ENCODE measurements at places on chromosomes 5 and 9.
A peak's percentile ranks its signal among the peaks of the same experiment; 100 is the strongest.

- no peak for DNase-seq
Measured at GRCh38 chr9:79201636-79202035, 370.1 kb upstream of the TLE4 start.

- DNase-seq: no peak
Measured at GRCh38 chr9:88268886-88269285, 119.4 kb upstream of the SPIN1 start.

- no peak for DNase-seq
Measured at GRCh38 chr5:36932699-36933098, 56.1 kb downstream of the NIPBL start.

- DNase-seq: no peak
Measured at GRCh38 chr9:129026442-129027223, 1.5 kb downstream of the SH3GLB2 start.

GRCh38 chr5:15544039-15544438 lies 44.1 kb downstream of the FBXL7 start:
- DNase-seq: no peak

DNA sequence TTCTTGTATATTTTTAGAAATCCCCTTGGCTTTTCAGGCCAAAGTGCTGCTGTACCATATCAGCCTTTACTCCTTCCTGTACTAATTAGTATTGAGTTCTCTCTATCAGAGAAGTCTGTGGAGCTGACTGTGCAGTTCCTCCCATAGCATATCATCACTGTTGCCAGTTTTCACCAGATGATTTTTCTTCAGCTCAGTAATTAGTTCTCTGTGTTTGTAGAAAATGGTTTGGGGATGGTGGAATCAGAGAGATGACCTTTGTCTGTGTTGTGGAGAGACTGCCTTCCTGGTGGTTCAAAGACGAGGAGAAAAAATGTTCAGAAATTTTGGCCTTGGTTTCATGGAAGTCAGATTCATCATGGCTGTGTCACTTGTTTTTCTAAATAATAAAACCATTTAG lies 227.5 kb upstream of the ACTBL2 start:
- no peak for DNase-seq

- no peak for DNase-seq
Measured at GRCh38 chr5:125411744-125412560, 665.5 kb upstream of the ZNF608 start.

GRCh38 chr9:86859056-86859455 lies 88.2 kb downstream of the GAS1 start:
- DNase-seq: no peak

DNA sequence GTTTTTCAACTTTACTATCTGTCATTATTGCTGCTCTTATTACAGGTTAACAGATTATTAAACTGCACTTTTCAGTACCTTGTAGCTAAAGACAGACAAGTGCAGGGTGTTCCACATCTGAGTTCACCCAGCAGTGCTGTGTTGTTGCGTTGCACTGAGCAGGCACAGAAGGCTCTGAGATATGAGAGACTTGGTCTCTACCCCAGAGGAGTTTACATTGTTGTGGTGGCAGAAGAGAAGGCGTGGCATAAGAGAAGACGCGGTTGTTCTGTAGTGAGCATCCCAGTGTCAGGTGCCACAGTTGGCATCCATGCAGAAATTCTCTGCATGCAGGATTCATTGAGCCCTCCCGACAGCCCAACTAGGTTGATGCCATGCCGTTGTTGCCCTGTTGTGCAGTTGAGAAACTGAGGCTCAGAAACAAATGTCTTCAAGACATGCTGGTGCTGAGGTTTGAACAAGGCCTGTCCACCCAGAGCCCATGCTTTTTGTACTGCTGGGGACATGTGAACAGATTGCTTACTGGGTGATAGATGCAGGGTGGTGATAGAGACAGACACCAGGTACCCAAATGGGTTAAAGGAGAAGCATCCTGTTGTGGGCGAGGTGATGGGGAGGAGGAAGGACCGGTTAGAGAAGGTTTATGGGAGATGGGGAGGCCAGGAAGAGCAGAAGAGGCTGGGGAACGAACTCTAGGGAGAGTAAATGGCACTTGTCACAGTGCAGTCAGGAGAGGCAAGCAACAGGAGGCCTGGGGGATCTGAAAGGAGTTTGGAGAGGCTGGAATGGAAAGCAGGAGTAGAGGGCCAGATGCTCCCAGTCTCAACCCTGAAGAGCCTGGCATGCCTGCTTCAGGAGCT lies 8.2 kb downstream of the ABL1 start:
- no peak for DNase-seq

GRCh38 chr5:100889165-100889743 lies 13.8 kb downstream of the ST8SIA4 start:
- no peak for DNase-seq

DNA sequence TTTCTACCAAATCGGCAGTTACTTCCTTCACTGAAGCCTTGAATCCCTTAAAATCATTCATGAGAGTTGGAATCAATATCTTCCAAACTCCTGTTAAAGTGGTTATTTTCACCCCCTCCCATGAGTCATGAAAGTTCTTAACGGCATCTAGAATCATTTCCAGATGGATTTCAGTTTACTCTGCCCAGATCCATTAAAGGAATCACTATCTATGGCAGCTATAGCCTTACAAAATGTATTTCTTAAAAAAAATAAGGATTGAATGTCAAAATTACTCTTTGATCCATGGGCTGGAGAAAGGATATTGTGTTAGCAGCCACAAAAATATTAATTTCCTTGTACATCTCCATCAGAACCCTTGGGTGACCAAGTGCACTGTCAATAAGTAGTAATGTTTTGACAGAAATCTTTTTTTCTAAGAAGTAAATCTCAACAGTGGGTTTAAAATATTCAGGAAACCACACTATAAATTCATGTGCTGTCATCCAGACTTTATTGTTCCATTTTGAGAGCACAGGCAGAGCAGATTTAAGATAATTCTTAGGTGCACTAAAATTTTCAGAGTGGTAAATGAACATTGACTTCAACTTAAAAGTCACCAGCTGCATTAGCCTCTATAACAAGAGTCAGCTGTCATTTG lies 767.7 kb downstream of the DTWD2 start:
- no peak for DNase-seq

GRCh38 chr5:68839019-68839552 lies 254.7 kb upstream of the SLC30A5 start:
- DNase-seq: no peak

- no peak for DNase-seq
Measured at GRCh38 chr5:14136228-14136627, 6.9 kb upstream of the TRIO start.

GRCh38 chr9:125646621-125647100 lies 60.3 kb downstream of the MAPKAP1 start:
- DNase-seq: no peak

DNA sequence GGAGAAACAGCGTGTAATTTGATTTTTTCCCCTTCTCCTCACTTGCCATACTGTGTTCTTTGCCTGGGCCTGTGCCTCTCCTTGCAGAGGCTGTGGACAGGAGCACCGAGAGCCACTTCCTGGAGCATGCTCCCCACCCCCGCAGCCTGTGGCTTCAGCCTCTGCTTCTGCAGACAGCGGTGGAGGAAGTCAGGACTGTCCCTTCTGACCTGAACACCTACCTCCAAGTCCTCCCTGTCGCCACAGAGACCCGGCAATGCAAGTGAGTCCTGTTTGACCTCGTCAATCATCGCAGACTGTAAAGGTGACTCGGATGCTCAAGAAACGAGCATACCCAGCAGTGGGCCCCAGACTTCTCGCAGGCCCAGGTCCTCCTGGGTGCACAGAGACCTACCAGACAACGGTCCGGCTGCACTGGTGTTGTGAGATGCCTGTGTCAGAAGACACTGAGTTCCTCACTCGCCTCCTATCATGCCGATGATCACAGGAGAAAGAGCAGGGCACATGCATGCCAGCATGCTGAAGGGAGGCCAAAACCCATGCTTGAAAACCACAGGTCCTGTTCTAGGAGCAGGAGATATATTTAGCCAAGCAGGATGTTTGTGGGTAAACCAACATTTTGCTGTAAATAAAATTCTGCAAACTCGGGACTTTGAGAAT lies 198.8 kb downstream of the AUH start:
- peak; percentile 59 for DNase-seq

GRCh38 chr9:137057545-137057944 lies 3.7 kb upstream of the ENTPD2 start:
- DNase-seq: no peak

DNA sequence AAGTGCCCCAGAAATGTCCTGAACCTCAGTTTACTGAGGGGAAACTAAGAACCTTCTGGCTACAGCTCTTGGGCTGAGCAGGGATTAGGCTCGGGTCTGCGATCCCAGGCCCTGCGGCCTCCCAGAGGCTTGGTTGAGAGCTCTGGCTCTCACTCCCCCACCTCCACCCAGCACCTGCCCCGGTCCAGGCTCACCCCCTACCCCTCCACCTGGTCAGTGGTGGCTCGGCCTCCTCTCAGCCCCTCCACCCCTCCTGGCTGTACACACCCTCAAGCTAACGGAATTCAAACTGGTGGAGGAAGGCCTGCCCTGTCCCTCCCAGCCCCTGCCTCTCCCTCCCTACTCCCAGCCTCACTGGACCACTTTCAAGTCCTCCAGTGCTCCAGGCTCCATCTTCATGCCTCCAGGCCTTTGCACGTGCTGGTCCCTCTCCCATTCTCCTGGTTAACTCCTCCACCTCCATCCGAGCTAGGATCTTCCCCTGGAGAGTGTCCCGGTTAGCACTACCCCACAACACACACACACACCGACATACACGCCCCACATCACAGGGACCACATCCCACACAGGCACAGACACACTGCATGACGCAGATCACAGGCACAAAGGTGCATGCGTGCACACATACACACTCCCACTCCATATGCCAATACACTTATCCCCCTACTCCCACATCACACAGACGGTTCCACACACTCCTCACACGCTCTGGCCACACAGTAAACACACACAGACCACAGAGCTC lies 130.9 kb downstream of the C9orf50 start:
- DNase-seq: no peak

GRCh38 chr5:2754581-2755075 lies 3.2 kb upstream of the IRX2 start:
- DNase-seq: no peak

DNA sequence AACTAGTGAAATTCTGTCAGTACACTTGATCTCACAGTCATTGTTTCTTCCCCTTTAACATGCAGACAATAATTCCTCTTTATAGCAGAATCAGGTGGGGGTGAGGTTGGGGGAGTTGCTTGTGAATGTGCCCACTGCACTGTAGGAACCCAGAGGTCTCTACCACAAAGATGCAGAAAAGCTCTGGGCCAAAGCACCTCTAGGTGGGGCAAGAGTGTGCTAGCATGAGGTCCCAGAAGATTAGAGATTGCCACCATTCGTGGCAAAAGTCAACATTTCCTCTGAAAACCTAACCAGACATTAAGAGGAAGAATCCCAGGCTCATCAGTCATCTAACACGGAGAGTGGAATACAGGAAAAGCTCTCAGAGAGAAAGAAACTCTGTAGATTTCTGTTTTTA lies 74.5 kb downstream of the PTCD2 start:
- DNase-seq: no peak

GRCh38 chr9:126146254-126147145 lies 180.1 kb upstream of the MVB12B start:
- DNase-seq: no peak

GRCh38 chr9:14144215-14144614 lies 169.7 kb downstream of the NFIB start:
- no peak for DNase-seq

- DNase-seq: no peak
Measured at GRCh38 chr9:20981486-20981885, 50.0 kb downstream of the HACD4 start.

DNA sequence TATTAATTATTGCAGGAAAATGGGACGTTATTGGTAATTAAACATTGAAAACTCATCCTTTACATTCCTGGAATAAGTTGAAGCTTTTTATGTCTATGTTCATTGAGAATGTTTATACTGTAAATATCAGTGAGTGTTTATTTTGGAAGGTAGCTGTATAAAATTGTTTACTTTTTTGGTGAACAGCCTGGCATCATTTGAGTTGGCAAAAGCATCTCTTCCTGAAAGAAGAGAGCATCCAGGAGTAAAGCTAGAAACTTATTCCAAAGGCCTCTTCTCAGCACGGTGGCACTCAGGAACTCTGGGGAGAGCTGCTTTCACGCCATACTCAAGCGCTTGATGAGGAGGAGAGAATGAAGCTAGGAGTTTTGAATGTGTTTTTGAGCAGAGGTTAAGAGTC lies 79.9 kb downstream of the GAPVD1 start:
- no peak for DNase-seq

DNA sequence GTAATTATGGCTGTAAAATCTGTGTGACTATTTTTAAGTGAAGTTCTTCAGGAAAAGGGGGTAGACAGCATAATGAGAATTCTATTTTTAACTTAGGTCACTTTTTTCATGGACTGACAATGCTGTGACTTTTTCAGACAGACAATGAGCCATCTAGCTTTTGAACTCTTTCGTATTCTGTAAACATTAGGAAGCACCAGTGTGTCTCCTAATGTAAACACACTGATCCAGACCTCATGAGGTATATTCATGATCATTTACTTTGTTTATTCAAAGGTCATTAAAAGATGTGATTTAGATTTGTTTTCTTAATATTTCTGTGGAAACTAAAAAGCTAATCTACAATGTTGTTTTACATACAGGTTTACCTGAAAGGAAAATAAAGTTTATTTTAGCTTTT lies 352.6 kb downstream of the ADGRV1 start:
- DNase-seq: no peak

- DNase-seq: no peak
Measured at GRCh38 chr9:69504058-69504457, 168.1 kb downstream of the APBA1 start.

DNA sequence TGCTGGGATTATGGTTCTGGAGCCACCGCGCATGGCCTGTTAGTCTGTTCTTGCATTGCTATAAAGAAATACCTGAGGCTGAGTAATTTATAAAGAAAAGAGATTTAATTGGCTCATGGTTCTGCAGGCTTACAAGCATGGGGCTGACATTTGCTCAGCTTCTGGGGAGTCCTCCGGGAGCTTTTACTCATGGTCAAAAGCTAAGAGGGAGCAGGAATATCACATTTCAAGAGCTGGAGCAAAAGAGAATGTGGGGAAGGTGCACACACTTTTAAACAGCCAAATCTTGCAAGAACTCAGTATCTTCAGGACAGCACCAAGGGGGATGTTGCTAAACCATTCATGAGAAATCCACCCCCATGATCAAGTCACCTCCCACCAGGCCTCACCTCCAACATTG lies 12.1 kb downstream of the JAK2 start:
- DNase-seq: no peak

All from stimulated activated CD8-positive, alpha-beta memory T cell treated with anti-CD3 and anti-CD28 coated beads, Interleukin-4, amount 100 ng/mL, for 24 hours (primary cell).